ENCODE measurements at places on chromosomes 12 and 14. TPM values are rescaled to one million over a fixed set of nuclear protein-coding genes. Genes with fewer than 3 reads are reported as not detected.

GRCh38 chr14:85421186-85421877, 108.6 kb upstream of the FLRT2 start:
- peaks cover 8% of the 10 kb centered on the region for H3K4me1 ChIP-seq
- no peaks in the 10 kb centered on the region for H3K27me3 ChIP-seq
- no peak overlapping the region for H3K27ac ChIP-seq
- H3K4me3 ChIP-seq: no peak overlapping the region
- no peaks in the 10 kb centered on the region for H3K36me3 ChIP-seq
- DNase-seq: no peak

- no peak overlapping the region for H3K4me3 ChIP-seq
- DNase-seq: no peak
- H3K27me3 ChIP-seq: no peaks in the 10 kb centered on the region
- peaks cover 31% of the 10 kb centered on the region for H3K4me1 ChIP-seq
- no peak overlapping the region for H3K27ac ChIP-seq
Observed at GRCh38 chr14:74834692-74835392, 41.1 kb downstream of the PROX2 start.

GRCh38 chr14:88045705-88046104, 40.8 kb downstream of the GPR65 start:
- H3K4me3 ChIP-seq: no peak overlapping the region
- no peaks in the 10 kb centered on the region for H3K4me1 ChIP-seq
- H3K27me3 ChIP-seq: no peaks in the 10 kb centered on the region
- no peak overlapping the region for H3K27ac ChIP-seq

DNA sequence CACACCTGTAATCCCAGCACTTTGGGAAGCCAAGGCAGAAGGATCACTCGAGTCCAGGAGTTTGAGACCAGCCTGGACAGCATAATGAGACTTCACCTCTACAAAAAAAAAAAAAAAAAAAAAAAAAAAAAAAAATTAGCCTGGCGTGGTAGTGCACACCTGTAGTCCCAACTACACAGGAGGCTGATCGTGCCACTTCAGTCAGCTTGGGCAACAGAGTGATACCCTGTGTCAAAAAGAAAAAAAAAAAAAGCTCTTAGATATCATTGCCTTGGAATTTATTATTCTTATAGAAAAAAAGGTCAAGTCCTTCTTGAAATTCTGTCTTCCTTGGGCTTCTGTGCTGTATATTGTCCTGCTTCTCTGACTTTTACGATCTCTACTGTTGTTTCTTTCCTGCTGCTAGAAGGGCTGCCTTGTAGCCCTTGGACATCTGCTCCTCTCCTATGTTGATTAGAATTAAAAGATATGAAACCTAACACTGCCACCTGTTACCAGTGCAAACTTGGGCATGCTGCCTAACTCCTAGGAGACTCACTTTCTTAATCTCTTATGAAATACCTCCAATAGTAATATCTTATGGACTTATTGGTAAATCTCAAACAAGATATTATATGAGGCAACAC, 5.7 kb downstream of the TMEM19 start:
- DNase-seq: no peak
- H3K4me1 ChIP-seq: peaks cover 53% of the 10 kb centered on the region
- H3K4me3 ChIP-seq: no peak overlapping the region
- no peak overlapping the region for H3K27ac ChIP-seq
- H3K36me3 ChIP-seq: peaks cover 5% of the 10 kb centered on the region

GRCh38 chr12:47276621-47277309, 197.0 kb upstream of the AMIGO2 start:
- H3K36me3 ChIP-seq: no peaks in the 10 kb centered on the region
- H3K27me3 ChIP-seq: no peaks in the 10 kb centered on the region
- H3K27ac ChIP-seq: no peak overlapping the region
- peaks cover 14% of the 10 kb centered on the region for H3K4me1 ChIP-seq
- no peak overlapping the region for H3K4me3 ChIP-seq

DNA sequence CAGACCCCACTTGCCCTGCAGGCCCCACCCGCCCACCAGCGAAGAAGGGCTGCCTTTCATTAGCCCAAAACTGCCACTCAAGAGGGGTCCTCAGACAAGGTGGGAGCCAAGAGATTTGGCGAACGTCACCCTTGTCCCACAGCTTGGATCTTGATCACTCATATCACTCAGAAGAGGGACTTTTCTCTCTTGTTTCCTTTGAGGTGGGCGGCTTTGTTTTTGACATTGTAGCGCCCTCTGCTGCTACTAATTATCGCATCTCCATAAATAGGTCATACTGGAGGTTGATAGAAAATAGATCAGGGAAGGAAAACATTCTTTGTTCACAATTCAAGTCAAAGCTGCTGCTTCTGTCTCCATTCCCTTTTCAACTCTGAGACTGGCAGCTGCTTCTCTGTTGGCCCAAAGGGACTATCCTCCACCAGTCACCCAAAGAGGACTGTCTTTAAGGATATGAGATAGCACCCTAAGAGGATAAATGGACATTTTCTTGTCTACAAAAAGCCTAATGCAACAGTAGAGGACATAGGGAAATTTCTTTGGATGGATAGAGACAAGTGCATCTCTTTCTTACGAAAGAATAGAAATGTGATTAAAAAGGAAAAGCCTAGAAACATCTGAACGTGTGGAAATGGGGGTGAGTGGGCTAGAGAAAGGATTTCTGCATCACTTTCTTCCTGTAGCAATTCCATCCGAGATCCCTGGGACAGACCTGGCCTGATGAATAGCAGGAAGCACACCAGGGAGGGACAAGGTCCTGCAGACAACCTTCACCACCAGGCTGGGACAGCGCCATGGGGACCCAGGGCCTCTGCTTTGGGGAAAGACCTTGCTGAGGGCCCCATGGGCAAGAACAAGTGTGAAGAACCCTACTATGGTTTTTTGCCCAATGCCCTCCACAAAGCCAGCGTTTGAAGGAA, 115.8 kb downstream of the DAD1 start:
- no peak overlapping the region for H3K4me3 ChIP-seq
- no peak overlapping the region for H3K27ac ChIP-seq
- no peak for DNase-seq
- H3K36me3 ChIP-seq: no peaks in the 10 kb centered on the region
- no peaks in the 10 kb centered on the region for H3K4me1 ChIP-seq

DNA sequence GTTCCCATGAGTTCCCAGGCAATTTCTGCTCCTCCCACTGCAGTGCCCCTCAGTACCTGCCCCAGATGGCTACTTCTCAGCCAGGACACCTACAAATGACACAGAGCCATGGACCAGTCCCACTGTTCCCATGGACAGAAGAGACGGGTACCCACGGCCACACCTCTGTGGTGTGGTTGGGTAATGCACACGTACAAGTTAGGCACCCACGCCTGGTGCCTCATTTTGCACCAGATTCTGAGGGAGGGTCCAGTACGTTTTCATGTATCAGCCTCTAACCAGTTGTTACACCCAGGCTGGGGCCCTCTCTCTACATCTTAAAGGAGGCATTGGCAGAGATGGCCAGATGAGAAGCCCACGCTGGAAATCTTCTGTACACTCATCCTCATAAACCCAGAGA, 114.0 kb downstream of the DICER1 start:
- no peak overlapping the region for H3K4me3 ChIP-seq
- H3K27me3 ChIP-seq: peaks cover 5% of the 10 kb centered on the region
- no peak overlapping the region for H3K27ac ChIP-seq
- H3K4me1 ChIP-seq: no peaks in the 10 kb centered on the region

DNA sequence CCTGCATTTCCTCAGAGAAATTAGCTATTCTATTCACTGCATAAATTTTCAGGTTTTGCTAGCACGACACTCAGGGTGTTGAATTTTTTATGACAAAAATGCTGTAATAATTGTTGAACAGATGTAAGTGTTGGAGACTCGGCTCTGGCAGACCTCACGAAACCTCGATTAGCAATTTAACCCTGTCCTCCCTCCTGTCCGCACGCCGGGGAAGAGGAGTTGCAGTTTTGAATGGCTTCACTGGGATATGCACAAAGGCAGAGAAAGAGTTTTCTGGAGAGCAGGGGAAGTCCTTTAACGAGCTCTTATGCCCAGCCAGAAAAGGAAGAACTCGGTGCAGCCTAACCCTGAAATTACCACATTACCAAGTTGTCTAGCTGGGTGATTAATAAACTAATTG, 661.1 kb downstream of the VRK1 start:
- DNase-seq: no peak
- H3K27ac ChIP-seq: peak overlapping the region; percentile 83
- peaks cover 20% of the 10 kb centered on the region for H3K27me3 ChIP-seq

- DNase-seq: no peak
- H3K27ac ChIP-seq: no peak overlapping the region
- H3K4me1 ChIP-seq: no peaks in the 10 kb centered on the region
Observed at GRCh38 chr12:118780939-118781338, 200.4 kb upstream of the SRRM4 start.

DNA sequence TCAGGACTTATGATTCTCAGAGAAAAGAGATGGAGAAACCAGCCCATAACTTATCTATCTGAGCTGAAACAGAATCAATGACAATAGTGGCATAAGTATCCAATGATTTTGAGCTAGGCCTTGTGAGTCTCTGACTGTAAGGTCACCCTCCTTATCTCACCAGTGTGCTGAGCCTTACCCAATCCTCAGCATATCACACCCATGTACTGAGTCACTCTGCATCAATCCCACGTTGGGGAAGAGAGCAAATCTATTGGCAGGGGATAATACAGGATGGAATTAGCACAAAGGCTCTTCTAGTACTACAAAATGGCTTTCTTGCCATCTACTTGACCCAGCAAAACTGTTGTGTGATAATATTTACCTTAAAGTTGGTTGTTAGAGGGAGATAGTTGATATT, 997.8 kb downstream of the NRXN3 start:
- H3K4me1 ChIP-seq: no peaks in the 10 kb centered on the region
- no peak overlapping the region for H3K4me3 ChIP-seq
- H3K27ac ChIP-seq: no peak overlapping the region
- H3K27me3 ChIP-seq: no peaks in the 10 kb centered on the region

DNA sequence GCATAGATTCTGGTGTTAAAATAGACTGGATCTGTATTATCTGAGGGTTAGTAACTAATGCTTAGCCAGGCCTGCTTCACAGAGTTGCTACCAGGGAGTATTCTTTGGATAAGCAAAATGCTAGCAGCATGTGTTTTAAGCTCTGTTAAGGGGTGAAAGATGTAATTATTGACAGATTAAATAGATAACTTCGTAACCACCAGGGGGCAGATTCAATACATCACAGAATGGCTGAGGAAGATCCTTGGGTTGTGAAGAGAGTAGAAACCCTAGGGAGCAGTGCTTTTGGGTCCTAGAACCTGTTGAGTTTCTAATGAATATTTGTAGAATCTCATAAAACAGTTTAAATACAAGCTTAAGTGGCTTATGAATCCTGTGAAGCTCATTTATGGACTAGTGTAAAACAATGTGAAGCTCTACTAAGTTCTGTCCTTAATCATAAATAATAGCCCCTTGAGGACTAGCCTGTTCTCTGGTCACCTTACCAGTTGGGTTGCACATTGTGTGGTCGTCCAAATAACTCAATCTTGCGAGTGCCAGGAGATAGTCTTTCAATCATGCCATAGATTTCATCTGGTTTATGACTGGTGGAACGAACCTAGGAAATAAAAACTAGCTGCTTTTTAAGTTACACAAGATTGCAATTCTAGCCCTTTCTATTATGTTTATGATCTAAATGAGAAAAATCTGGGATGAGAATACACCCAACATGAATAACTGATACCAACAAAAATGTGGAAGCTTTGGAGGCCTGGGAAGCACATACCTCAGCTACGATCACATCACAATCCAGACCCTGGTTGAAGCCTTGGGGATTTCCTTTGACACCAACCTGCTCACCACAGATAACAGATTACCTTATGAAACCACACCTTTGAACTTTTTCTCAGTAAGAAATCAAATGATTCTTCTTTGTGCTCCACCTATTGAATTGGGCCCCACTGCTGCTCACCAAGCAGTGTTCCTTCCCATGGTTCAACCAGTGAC, 12.3 kb downstream of the METTL3 start:
- no peak overlapping the region for H3K27ac ChIP-seq
- no peak for DNase-seq
- H3K27me3 ChIP-seq: no peaks in the 10 kb centered on the region
- no peak overlapping the region for H3K4me3 ChIP-seq
- H3K4me1 ChIP-seq: no peaks in the 10 kb centered on the region

GRCh38 chr14:31442284-31442683, 15.0 kb downstream of the DTD2 start:
- no peak for DNase-seq
- peaks cover 12% of the 10 kb centered on the region for H3K4me1 ChIP-seq
- no peak overlapping the region for H3K27ac ChIP-seq
- peaks cover 13% of the 10 kb centered on the region for H3K36me3 ChIP-seq
- no peaks in the 10 kb centered on the region for H3K27me3 ChIP-seq
- H3K4me3 ChIP-seq: no peak overlapping the region

GRCh38 chr12:85413266-85413665, 133.2 kb downstream of the ALX1 start:
- no peaks in the 10 kb centered on the region for H3K36me3 ChIP-seq
- no peaks in the 10 kb centered on the region for H3K4me1 ChIP-seq
- no peak for DNase-seq
- no peak overlapping the region for H3K27ac ChIP-seq

GRCh38 chr14:64760146-64760755, 56.0 kb downstream of the PLEKHG3 start:
- peak overlapping the region; percentile 70 for H3K27ac ChIP-seq
- H3K36me3 ChIP-seq: no peaks in the 10 kb centered on the region
- H3K4me3 ChIP-seq: no peak overlapping the region
- DNase-seq: no peak
- H3K4me1 ChIP-seq: peaks cover 58% of the 10 kb centered on the region

DNA sequence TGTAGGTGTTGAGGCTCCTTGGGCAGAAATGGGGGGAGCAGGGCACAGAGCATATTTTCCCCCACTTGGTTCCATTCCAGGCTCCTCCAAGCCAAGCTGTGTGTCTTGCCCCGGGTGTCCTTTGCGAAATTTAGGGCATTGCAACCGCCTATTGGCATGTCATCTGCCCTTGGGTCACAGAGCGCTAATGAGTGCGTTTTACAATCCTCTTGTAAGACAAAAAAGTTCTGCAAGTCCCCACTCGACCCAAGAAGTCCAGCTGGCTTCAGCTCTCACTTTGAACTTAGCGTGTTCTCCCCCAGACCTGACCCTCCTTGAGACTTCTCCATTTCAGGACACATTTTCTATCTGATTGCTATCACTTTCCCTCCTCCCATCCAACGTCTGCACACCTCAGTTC, 6.1 kb upstream of the LRTM2 start:
- no peaks in the 10 kb centered on the region for H3K4me1 ChIP-seq
- H3K27ac ChIP-seq: no peak overlapping the region
- no peak for DNase-seq

DNA sequence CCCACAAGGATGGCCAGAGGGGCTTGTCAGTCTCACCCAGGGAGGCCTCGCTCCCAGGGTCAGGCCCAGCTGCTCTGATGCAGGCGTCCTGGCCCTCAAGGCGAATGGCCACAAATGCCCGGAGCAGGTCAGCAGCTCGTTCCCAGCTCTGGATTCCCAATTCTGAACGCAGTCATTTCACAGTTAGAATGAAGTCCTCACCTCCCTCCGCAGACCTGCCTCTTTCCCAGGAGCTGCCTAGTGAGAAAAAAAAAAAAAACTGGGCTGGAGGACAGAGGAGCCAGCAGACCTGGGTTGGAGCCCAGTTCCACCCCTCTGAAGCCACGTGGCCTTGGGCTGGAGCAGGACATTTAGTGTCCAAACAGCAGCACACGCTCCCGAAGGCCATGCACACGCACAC, 62.2 kb upstream of the DIO3 start:
- no peaks in the 10 kb centered on the region for H3K36me3 ChIP-seq
- H3K27me3 ChIP-seq: peaks cover 2% of the 10 kb centered on the region
- H3K4me3 ChIP-seq: no peak overlapping the region

Gene HVCN1
- 9.5 TPM for polyA plus RNA-seq

Gene RASSF8
- polyA plus RNA-seq: 5.2 TPM

Gene HOXC6
- polyA plus RNA-seq: 0.04 TPM

Gene SPIC
- polyA plus RNA-seq: not detected

Gene SMIM41
- 0.65 TPM for polyA plus RNA-seq

Gene TTC9
- polyA plus RNA-seq: 0.57 TPM
